ENCODE measurements at places on chromosomes 3 and 15.

DNA sequence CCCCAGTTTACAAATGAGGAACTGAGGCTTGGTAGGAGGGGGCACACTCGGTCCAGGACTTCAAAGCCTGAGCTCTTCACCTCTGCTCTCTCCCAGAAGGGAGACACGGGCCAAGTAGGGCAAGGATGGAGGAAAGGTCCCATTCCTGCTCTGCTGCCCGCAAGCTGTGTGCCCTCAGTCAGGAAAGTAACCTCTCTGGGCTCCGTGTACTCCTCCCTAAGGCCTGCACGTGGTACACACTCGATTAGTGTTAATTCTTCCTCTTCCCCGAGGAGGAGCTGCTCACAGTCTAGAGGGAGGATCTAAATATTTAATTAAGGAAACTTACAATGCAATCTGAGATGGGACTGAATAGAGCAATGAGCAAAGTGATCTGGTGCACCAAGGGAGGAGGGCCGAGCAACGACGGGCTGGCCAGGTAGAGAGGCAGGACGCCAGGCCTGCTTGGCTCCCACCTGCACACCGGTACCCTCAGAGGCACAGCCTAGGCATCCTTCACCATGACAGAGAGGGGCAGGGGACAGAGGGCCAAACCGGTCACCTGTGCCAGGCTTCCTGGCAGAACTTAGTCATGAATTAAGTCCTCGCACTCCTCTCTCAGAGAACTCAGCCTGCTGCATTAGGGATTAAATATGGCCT is 47.2 kb upstream of the IQSEC1 start:
- DNase-seq, result no peak

GRCh38 chr3:12286927-12287726 is 1.7 kb upstream of the PPARG start:
- no peak for DNase-seq

- no peak for DNase-seq
Observed at GRCh38 chr3:171832989-171833388, 10.2 kb upstream of the TMEM212 start.

DNA sequence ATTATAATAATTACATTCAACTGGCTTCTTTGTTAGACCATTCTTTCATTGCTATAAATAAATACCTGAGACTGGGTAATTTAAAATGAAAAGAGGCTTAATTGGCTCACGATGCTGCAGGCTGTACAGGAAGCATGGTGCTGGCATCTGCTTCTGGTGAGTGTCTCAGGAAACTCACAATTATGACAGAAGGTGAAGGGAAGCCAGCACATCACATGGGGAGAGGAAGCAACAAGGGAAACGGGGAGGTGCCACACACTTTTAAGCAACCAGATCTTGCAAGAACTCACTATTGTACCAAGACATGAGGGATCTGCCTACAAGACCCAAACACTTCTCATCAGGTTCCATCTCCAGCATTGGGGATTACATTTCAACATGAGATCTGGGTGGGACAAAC is 413.1 kb upstream of the ARRDC4 start:
- no peak for DNase-seq

- no peak for DNase-seq
Observed at GRCh38 chr3:44885618-44886017, 11.2 kb downstream of the TGM4 start.
